ENCODE measurements at places on chromosomes 4 and X. TPM values are rescaled to one million over a fixed set of nuclear protein-coding genes. Genes with fewer than 3 reads are reported as not detected.

- DNase-seq = peak; percentile 68
Observed at GRCh38 chr4:90127223-90127705, at the start of gene CCSER1. CCSER1 (plus strand) TSS chr4:90127394.

DNA sequence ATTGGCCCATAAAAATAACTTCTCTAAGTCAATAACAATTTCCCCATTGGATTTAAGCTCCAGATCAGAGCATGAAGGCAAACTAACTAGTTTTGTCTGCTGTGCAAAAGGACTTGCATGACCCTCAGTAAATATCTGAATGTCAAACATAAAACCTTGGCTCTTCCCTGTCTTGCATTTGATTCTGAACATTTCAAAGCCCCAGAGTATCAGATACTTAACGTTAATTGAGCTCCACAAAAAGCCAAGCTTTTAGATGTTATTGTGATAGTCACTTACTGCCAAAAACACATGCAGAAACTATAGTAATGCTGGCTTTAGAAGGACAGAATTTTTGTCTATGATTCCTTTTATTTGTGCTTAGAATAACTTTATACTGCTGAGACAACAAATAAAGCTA lies 664.2 kb downstream of the ADGRL3 start:
- DNase-seq = no peak

DNA sequence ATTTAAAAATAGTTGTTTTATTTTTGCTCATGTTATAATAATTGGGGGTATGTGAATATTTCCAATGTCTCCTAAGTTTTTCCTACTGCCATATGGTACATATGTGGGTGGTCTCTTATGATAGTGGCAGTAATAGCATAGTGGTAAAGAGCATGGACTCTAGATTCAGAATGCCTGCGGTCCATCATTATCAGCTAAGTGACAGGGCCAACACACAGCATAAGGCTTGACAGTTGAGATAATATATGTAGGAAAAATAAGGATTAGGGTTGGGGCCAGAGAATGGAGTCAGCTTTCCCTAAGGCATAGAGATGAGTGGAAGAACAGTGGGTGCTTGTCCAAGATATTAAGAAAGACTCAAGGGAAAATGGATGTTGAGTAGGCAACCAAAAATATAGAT lies 2707.5 kb downstream of the PCDH7 start:
- no peak for DNase-seq

DNA sequence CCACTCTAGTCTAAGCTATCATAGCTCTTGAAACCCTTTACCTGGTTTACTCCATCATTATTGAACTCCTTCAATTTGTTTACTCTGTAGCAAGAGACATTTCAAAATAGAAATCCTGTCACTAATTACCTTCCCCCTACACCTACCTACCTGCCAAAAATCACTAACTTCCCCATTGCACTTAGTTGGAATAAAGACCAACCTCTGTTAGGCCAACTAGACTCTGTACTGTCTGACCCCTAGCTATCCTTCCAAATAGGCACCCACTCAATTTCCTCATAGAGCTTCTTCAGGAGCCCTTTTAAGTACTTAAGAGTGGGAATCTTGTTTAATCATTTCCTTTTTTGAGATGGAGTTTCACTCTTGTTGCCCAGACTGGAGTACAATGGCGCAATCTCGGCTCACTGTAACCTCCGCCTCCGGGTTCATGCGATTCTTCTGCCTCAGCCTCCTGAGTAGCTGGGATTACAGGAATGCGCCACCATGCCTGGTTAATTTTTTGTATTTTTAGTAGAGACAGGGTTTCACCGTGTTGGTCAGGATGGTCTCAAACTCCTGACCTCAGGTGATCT lies 8.9 kb upstream of the CDKL2 start:
- DNase-seq = no peak

GRCh38 chrX:105658136-105658535 lies 164.2 kb upstream of the NRK start:
- DNase-seq = no peak

DNA sequence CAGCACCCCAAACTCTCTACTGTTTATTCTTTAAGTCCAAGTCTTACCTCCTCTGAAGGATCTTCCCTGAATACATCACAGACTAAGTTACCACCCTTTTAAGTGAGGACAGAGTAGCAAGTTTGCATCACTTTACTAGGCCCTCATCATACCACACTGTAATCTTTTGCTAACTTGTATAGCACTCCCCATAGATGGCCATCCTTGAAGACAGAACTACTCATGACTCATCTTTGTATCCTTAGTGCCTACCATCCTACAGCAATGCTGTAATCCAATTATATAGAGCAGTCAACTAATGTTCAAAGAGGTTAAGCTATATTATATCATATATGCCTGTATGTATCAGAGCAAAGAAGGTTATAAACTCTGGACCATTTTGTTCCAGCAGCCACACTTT lies 101.4 kb downstream of the ADAMTS3 start:
- no peak for DNase-seq

GRCh38 chrX:42825201-42825600 lies 47.2 kb upstream of the PPP1R2C start:
- DNase-seq = no peak

The SCML1 gene
- polyA plus RNA-seq = 30.2 TPM

DNA sequence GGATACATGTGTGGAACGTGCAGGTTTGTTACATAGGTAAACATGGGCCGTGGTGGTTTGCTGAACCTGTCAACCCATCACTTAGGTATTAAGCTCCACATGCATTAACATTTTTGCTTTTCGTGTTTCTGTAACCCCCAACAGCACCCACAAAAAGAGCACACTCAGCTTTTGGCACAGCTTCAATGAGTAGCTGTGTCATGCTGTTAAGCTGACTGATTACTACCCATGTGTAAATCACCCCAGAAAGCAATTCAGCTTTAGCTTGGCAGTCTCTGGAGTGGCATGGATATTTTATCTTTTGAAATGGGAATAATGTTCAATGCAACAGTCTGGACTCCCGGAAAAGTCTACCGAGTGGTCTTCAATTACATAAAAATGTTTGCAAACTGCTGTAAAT lies 734.3 kb downstream of the STIM2 start:
- no peak for DNase-seq

The TENM3 gene
- polyA plus RNA-seq = 20.5 TPM

- no peak for DNase-seq
Observed at GRCh38 chr4:52788806-52789205, 37.6 kb upstream of the ERVMER34-1 start.

- no peak for DNase-seq
Observed at GRCh38 chr4:128294464-128294863, 6.9 kb upstream of the PGRMC2 start.

DNA sequence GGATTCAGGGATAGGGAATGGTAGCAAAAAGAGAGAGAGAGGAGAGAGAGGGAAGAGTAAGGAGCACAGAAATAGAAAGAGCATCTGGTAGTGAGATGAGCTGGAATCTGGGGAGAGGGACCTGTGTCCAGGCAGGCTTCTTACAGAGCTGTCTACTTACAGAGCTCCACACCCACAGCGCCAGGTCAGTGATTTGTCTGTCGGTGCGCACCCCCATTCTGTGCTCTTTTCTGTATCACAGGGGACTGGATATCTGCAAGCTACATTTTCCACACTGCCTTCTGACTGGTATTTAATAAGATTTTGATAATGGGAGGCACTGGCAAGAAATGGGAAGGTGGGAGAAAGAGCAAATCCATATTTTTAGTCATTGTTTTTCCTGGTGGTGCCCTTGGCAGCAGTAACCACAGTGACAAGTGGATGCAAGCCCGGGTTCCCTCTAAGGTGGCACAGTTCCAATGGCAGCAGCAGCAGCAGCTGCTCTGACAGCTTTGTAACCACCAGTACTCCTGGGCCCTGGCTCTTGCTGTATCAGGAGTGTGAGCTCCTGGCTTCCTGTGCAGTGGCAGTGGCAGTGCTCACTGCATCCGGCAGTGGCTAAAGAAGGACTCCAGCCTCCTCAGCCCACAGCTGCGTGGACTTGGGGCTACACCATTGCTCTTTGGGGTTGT lies 300.5 kb downstream of the TRIML1 start:
- no peak for DNase-seq

Data from renal pelvis (tissue), 12 donors.